ENCODE measurements at places on chromosomes 11 and 22.

DNA sequence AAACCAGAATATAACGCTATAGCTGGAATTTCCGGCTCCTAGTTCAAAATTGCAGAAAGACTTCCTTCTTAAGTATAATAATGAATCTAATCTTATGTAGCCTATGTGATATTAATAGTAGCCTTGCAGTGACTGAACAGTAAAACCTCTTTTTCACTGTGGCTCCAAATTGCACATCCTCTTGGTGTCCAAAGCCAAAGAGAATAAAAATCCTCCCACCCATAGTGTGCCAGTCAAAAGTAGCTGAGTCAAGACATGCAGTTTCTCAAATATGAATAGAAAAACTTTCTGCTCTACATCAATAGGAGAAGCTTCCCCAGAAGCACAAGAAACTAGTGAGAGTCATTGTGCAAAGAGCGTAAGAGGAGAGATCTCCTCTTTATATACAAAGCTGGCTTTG, 76.0 kb upstream of the PICALM start:
- no peak for DNase-seq

GRCh38 chr11:57735619-57736298, 5.5 kb upstream of the SELENOH start:
- DNase-seq, result no peak

- DNase-seq, result peak; percentile 4
Measured at GRCh38 chr11:27319072-27319471, 43.9 kb downstream of the CCDC34 start.

GRCh38 chr11:121031167-121031566, 7.3 kb downstream of the TBCEL start:
- no peak for DNase-seq

DNA sequence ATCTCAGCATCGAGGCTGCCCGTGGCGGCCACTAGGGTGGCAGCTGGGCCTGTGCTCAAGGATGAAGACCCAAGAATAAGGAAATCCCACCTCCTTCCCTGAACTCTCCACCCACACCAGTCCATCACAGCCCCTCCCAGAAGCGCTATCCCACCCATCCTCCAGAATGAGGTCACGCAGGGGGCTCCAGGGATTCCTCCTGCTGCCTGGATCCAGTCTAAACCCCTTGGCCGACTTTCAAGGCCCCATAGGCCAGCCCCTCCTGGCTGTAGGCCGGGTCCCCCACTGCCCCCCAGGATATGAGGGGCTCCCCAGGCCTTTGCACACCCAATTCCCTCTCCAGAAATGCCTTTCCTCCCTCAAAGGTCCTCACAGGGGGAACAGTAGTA, 19.0 kb upstream of the SCGB1A1 start:
- no peak for DNase-seq

DNA sequence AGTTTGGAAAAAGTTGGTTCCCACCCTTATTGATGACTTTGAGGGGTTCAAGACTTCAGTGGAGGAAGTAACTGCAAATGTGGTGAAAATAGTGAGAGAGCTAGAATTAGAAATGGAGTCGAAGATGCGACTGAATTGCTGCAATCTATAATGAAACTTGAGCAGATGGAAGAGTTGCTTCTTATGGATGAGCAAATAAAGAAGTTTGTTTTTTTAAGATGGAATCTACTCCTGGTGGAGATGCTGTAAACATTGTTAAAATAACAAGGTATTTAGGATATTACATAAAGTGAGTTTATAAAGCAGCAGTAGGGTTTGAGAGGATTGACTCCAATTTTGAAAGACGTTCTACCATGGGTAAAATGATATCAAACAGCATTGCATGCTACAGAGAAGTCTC, 64.2 kb upstream of the GRK2 start:
- DNase-seq, result no peak

GRCh38 chr11:115736146-115736545, 231.9 kb upstream of the CADM1 start:
- no peak for DNase-seq

DNA sequence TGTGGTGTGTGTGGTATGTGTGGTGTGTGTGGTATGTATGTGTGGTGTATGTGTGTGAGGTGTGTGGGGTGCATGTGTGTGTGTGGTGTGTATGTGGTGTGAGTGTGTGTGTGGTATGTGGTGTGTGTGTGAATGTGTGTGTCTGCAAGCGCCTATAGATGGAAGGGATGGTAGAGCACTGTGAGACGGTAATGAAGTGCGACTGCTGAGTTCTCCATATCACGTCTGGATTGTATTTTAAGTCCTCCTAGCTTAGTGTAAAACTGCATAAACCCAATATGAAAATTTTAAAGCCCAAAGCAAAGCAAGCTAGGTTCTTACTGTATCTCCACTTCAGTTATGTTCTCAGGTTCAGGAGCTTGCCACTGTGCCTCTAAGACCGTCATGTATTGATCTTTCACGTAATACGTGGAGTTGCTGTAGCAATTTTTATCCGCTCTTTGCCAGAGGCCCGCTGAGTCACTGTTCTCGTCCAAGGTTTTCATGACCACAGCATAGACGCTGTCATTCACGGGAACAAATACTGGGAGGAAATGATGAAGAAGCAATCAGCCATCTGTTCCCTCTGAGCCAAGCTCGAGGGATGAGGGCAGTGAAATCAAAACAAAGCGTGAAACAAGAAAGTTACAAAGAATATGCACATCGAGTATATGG, 5.5 kb downstream of the PLET1 start:
- DNase-seq, result no peak

DNA sequence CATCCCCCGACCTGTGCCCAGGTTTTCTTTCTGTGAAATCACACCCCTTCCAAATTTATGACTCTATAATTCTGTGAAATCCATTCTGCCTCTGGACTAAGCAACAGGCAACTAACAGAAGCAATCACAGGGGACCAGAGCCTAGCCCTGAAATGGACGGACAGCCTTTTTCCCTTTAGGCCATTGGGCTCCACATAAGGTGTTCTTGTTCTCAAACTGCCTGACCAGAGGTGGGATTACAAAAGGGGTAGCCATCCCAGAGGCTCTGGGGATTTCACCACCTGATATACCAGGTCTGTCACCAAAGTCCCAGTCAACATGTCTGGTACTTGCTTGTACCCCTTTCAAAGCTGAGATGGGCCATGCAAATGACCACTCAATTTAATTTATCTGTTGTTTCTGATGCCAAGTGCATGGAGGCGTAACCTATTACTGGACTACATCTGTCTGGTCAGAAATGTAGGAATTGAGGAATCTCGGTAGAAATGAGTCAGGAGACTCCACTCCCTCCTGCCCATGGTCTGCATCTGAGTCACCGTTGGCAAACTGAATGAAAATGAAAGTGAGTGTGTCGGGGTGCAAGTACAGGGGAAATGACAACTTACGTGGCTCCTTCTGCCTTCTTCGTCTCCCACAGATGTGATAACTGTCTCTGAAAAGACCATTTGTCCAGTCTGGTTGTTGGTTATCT, 10.2 kb downstream of the DKK3 start:
- no peak for DNase-seq

DNA sequence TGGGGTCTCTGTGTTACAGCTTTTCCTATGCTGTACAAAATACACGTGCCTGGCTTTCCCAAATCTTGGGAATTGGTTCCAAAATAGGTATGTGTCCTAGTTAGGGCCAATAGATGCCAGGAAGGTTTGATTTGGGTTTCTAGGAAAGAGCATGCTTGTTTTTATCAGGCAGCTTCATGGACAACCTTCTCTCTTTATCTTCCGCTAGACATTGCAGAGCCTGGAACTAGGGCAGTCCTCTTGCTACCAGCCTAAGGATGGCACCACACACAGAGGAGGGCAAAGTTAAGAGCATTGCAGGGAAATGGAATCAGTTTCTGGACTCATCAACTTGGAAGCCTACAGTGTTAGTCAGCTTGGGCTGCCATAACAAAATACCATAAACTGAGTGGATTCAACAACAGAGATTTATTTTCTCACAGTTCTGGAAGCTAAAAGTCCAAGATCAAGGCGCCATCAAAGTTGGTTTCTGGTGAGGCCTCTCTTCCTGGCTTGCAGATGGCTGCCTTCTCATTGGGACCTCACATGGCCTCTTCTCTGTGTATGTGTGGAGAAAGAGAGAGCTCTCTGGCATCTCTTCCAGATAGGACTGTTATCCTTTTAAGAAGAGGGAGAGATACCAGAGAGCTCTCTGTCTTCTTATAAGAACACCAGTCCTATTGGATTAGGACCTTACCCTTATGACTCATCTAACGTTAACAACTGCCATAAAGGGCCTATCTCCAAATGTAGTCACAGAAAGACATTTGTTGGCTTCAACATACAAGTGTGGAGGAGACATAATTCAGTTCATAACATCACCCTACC, 27.3 kb upstream of the CREB3L1 start:
- no peak for DNase-seq

DNA sequence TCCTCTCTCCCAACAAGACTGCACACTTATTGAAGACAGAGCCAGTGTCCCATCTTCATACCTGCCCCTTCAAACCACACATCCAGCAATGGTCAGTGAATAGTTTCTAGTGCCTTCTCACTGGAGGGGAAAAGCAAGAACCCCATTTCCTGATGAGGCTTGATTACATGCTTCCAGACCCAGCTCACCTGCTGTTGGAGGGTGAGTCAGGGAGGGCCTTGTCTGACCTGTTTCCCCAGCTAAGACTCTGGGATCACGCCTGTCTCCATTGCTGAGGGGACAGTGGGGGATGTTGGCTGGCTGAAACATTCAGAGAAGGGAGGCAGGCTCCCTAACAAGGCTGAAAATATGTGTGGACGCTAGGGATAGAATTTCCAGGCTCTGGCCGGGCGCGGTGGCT, 27.5 kb upstream of the ZDHHC13 start:
- no peak for DNase-seq

Data from stimulated activated CD4-positive, alpha-beta T cell treated with anti-CD3 and anti-CD28 coated beads, Interleukin-4, amount 100 ng/mL, for 48 hours (primary cell).